Stimulated activated CD4-positive, alpha-beta T cell treated with anti-CD3 and anti-CD28 coated beads, Interleukin-15, amount 100 ng/mL, for 24 hours (primary cell): ENCODE measurements at places on chromosomes 2 and 18.
A peak's percentile ranks its signal among the peaks of the same experiment; 100 is the strongest.

- DNase-seq: no peak
Observed at GRCh38 chr18:57542126-57542525, 44.4 kb downstream of the FECH start.

GRCh38 chr2:105935063-105935462 is 190.4 kb downstream of the NCK2 start:
- no peak for DNase-seq

DNA sequence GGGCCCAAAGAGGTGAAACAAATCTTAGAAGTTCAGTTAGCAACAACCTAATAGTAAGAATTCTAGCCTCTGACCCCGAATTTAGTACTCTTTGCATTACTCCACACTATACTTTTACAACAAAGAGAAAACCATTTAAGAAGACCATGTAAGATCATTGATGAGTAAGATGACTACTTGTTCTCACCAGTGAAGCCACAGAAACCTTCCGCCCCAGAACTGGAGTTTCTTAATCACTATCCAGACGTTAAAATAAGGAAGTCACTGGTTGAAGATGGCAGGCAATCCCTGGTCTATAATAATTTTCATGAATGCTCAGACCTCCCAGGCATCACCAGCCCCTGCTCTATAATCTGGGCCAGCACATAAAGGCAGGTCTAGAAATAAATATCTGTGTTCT is 95.0 kb downstream of the TMEM163 start:
- peak; percentile 50 for DNase-seq

- no peak for DNase-seq
Observed at GRCh38 chr2:104599787-104600510, 254.0 kb upstream of the POU3F3 start.

DNA sequence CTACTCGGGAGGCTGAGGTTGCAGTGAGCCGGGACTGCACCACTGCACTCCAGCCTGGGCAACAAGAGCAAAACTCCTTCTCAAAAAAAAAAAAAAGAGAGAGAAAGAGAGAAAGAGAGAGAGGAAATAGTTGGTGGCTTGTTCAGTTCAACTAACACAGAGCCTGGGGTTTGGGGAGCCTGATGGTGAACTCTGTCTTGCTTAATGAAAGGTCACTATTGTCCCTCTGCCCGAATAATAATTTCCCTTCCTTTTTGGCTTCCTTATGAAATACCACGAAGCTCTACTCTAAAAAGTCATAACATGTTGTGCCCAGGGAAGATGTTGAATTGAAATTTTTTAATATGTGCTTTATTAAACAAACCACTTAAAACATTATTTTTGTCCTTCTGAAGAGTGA is 17.3 kb downstream of the BCL2 start:
- DNase-seq: no peak

DNA sequence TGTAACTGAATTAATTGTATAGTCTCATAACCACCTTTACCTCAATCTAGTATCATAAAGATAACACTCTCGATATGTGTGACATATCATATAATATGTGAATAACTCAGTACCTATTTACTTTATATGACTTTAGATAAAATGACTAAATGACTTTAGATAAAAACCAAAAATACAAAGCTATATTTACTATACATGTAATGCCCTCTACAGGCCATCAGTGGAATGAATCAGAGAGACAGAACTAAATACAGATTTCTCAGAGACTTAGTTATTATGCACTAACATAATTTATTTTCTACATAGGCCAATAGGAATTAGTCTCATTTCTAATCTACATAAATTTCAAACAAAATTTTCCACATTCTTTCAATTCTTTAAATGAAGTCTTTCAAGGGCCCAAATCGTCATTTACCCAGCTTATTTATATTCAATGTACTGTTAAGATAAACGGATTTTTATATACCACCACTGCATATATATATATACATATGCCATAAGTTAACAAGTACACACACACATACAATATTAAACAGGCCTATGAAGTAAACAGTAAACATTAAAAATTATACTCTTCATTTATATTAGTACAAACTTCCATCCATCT is 219.9 kb downstream of the EXOC6B start:
- DNase-seq: no peak

DNA sequence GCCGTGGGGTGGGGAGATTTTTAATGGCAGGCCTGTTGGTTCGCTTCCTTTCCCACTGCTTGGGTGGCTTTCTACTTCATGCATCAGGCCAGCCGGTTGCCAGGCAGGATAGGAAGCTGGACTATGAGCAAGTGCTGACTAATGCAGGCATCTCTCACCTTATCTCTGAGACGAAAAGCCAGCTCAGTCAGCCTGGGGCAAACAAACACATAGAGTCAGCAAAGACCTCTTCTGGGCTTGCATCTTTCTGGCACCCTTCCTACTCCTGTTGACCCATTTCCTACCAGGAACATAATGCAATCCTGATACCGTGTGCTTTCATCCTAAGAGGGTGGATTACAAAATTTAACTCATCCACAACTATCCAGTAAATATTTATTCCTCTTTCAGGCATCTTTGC is 416.6 kb upstream of the MEX3C start:
- no peak for DNase-seq

- peak; percentile 83 for DNase-seq
Observed at GRCh38 chr2:12501469-12502158, 215.1 kb upstream of the TRIB2 start.

DNA sequence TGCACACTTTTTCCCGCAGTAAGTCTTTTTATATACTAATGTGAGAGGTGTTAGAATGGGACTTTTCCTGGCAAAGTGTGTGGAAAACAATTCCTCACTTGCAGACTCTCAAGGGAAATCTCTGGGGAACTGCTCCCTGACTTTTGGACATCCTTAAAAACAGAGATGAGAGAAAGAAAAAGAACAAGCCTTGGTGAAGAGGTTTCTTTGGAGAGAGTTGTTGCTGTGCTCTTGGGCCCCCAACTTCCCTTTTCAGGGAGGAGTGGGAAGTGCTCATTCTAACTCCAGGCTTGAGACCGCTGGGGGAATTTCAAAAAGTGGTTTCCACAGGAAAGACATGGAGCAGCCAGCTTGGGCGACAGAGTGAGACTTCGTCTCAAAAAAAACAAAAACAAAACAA is 142.6 kb upstream of the SPRED2 start:
- no peak for DNase-seq

DNA sequence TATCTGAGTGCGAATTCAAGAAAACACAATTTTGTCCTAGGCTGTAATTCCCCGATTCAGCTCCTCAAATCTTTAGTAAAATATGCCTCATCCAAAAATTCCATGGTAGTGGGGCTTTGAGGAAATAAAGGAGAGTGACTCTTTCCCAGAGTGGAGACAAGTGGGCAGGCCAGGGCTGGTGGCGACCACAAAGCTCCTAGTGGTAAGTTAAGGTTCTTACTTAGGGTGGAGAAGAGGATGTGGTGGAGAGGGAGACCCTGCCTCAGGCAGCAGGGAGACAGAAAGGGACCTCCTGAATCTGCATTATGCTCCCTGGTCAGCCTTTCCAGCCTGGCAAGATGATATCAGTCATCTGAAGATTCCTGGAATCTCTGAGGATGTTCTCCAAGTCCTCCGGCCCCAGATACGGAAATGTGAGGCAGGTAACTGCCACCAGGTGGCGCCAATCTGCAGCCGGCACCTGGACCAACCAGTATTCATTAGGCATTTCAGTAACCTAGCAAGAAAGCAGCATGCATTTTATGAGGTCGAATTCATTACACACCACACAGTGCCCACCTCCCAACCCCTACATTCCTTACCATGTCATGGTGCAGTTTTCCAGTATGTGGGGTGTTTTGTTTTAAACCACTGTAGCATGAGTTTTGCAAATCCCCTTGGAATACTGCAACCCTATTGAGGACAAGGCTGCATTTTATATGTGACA is 106.4 kb downstream of the POLE4 start:
- DNase-seq: peak; percentile 61
